CD4-positive, alpha-beta T cell treated with Interleukin-4 for 1 hour (primary cell): ENCODE measurements at places on chromosomes 5 and 9.
A peak's percentile ranks its signal among the peaks of the same experiment; 100 is the strongest.

- DNase-seq = peak; percentile 52
These were observed 5.4 kb upstream of the LCN15 start for GRCh38 chr9:136769710-136770191.

DNA sequence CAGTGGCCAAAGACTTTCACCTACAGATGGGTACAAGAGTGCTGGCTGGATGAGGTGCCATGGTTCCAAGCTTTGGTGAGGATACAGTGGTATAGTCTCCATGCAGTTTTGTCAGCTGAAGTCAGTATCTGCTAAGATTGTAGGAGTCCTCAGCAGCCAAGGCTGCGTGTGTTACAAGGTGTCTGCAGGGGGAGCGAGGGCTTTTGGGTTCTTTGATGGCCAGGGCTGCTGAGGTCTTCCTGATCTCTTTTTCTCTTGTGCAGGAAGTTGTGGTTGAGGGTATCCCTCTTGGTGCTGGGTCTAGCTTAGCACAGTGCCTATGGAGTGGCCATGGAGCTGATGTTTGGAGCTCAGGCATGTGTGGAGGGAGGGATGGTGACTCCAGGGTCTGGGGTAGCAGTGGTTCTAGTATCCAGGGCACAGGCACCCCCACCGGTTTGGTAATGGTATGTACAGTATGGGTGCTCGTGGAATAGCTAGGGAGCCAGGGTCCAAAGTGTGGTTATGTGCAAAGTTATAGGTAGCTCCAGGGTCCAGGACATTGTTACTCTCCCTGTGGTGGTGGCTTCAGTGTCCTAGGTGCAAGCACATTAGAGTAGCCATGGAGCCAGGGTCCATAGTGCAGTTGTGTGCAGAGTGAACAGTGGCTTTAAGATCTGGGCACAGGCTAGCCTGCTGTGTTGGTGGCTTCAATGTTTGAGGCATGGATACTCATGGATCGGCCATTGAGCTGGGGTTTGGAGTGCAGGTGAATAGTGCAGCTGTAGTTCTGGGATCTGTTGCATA, 36.7 kb downstream of the CNTLN start:
- no peak for DNase-seq

- DNase-seq = no peak
These were observed 178.8 kb downstream of the SPOCK1 start for GRCh38 chr5:137320056-137321045.

DNA sequence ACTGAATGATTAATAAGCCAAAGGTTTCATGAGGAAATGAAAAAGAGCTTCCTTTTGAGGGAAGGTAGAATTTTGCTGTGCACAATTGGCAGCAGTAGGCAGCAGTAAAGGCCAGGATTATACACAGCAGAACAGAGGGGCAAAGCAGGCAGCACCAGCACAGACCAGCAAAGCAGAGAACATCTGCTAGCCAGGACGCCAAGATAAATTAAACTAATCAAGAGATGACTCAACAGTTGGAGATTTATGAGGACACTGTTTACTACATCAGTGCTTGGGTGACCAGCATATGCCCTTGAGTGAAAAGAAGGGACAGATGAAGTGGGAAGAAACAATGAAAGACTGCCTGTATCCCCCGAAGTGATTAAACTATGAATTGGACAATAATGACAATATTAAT, 871.4 kb upstream of the CDH10 start:
- no peak for DNase-seq

- DNase-seq = no peak
These were observed 1.3 kb upstream of the ANKRD18A start for GRCh38 chr9:38621434-38622287.

GRCh38 chr9:70484232-70485130, 70.0 kb upstream of the KLF9 start:
- peak; percentile 47 for DNase-seq

DNA sequence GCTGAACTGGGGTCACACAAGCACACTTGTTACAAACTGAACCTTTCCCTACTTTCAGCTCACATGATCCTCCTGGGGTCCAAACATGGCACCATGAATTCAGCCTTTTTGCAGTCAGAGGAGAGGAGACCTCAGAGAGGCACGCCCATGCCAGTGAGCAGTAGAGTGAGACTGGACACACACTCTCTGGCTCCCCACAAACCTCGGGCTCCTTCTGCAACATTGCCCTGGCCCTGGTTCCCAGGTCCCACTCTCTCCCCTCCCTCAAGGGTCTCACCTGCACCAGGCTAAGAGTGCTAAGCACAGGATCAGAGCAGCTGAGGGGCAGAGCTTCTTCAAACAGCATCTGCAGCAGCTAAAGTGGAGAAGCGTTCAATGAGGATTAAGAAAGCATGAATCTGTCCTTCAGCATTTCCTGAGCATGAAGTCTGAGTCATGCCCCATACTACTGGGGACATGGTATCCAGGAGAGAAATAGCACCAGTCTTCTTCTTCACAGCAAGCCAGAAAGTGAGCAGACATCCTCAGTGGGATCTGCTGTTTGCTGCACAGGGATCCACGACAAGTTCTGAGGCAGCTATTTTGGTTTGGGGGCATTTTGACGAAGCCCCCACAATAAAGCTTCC, 27.2 kb downstream of the SLC35A4 start:
- DNase-seq = no peak

GRCh38 chr5:134132372-134133187, 18.1 kb downstream of the TCF7 start:
- peak; percentile 91 for DNase-seq

DNA sequence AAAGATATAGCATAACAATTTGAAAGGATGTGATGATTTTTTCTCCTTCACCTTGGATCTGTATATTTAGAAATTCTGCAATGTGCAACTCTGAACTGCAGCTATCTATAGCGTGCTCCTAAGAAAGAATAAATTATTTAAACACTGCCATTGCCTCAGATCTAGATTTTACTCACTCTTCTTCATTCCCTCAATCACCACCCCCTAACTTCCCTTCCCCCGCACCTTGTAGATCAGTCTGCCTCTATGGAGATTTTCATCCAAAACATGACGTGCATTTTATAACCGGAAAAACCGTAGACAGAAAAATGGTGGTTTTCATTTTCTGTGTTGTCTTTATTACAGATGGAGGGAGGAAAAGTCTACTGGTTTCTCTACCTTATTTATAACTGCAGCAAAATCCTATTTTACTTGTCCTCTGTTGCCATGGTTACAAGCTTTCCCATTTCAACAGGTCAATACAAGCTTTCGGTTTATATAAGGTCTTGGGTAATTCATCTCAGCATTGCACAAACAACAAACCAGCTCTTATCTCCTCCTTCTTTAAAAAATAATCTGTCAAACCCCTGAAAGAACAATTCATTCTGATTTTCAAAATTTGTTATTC, 480.0 kb downstream of the TAF11L14 start:
- DNase-seq = no peak

DNA sequence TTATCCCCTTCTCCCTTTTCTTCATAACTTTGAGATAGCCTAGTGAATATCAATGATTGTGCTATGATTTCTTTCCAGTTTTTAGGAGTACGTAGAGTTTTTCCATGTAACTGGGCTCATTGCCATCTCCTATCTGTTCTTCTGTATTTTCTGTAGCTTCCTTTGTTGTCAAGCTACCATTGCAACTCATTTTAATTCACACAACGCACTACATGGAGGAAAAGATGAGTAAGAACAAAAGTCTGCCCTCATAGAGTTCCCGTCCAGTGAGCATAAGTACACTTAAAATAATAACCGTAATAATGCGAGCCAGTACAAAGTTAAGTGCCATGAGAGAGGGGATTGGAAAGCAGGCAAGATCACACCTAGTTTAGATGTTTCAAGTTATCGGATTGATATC, 177.7 kb downstream of the PAM start:
- DNase-seq = no peak

GRCh38 chr5:54742417-54742891, 224.9 kb downstream of the SNX18 start:
- DNase-seq = no peak

GRCh38 chr9:93081931-93082330, 14.1 kb upstream of the CARD19 start:
- no peak for DNase-seq
